ENCODE measurements at places on chromosomes 6 and 20. TPM values are rescaled to one million over a fixed set of nuclear protein-coding genes. Genes with fewer than 3 reads are reported as not detected.

GRCh38 chr6:72861935-72862432 is 240.1 kb downstream of the KCNQ5 start:
- DNase-seq, result peak; percentile 80

GRCh38 chr6:33776764-33777163 is 12.2 kb downstream of the LEMD2 start:
- DNase-seq, result no peak

GRCh38 chr6:82954937-82955577 is 110.6 kb downstream of the UBE3D start:
- peak; percentile 84 for DNase-seq

GRCh38 chr6:32842690-32843089 is 1.2 kb downstream of the PSMB8 start:
- no peak for DNase-seq

- no peak for DNase-seq
Measured at GRCh38 chr6:54702772-54703171, 143.8 kb upstream of the FAM83B start.

DNA sequence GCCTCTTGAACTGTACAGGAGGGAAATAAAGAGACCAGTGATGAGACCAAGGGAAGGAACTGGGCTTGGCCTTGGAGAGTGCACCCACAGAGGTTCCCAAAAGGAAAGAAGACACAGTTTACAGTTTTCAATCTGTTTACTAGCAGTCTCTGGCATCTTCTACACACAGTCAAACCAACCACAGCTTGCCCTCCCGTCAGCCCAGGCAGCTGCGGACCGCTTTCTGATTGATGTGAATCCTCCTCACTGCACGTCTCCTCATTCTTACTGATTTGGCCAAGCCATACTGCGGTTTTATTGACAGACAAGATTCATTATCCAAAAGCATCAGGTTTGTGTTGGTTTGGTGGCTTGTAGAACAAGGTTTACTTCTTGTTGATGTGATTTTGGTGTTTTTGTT is 104.5 kb upstream of the ASF1A start:
- no peak for DNase-seq

GRCh38 chr20:43119720-43120119 is 70.0 kb downstream of the PTPRT start:
- no peak for DNase-seq

DNA sequence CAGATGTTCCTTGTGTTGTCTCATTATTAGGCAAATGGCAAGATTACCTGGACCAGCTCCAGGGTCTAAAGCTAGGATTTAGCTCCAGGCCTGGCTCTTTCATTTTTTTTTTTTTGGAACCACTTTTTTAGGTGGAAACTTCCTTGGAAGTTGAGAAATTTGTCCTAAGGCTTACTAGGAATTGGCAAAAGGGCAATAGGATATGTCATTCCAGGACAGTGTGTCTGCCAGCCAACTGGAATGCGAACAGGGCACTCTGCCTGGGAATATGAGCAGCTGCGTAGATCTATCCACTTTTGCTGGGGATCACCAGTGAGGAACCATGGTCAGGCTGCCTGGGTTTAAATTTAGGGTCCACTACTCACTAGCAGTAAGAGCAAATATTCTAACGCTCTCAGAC is 304.0 kb downstream of the TSHZ2 start:
- DNase-seq, result peak; percentile 27

The HTR1B gene
- not detected for total RNA-seq

The SLC17A1 gene
- not detected for total RNA-seq

The GPX5 gene
- total RNA-seq, result not detected

The KIFC1 gene
- total RNA-seq, result 130 TPM

The FBXL4 gene
- 8.8 TPM for total RNA-seq

The SIGLEC1 gene
- not detected for total RNA-seq

The ABCC10 gene
- 11.7 TPM for total RNA-seq

Measured in M059J (cell line).